CD8-positive, alpha-beta memory T cell (primary cell): ENCODE measurements at places on chromosomes 4 and X.

DNA sequence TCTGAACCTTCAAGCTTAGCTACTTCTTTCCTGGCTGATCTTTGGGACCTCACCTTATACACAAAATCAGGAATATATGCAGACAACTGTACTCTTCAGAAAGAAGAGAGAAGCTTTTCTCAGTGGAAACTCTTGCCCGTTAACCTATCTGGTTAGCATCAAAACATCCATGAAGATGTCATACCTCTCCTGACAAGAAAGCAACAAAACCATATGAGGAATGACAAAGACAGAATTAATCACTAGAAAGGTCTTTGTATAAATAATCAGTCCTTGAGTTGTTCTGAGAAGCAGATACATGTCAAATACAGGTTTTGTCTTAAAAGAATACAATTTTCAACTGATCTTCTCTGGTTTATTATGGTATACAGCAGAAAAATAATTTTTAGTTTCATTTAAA lies 130.8 kb downstream of the FAT4 start:
- no peak for DNase-seq

GRCh38 chr4:108118505-108118904 lies 50.2 kb downstream of the LEF1 start:
- DNase-seq, result no peak

- no peak for DNase-seq
Observed at GRCh38 chr4:58136604-58137003, 1026.4 kb upstream of the IGFBP7 start.

DNA sequence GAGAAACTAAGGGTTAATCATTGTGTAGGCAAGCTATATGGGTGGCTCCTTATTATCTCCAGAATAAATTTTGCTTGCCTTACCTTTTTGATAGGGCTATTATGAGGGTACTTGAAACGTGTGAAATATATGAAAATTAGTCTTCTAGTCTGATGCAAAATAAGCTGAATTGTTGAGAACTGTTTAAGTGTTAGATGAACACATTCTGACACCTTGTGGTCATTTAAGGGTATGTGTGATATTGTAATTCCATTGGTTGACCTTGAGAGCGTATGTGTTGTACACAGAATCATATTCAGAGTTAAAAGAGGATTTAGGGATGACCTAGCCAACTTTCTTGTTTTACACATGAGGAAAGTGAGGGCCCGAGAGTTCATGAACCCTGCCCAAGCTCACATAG lies 44.6 kb upstream of the LINC00632 start:
- no peak for DNase-seq

GRCh38 chr4:3759236-3759635 lies 6.9 kb upstream of the ADRA2C start:
- no peak for DNase-seq

GRCh38 chr4:41106081-41106480 lies 108.3 kb downstream of the APBB2 start:
- DNase-seq, result no peak

DNA sequence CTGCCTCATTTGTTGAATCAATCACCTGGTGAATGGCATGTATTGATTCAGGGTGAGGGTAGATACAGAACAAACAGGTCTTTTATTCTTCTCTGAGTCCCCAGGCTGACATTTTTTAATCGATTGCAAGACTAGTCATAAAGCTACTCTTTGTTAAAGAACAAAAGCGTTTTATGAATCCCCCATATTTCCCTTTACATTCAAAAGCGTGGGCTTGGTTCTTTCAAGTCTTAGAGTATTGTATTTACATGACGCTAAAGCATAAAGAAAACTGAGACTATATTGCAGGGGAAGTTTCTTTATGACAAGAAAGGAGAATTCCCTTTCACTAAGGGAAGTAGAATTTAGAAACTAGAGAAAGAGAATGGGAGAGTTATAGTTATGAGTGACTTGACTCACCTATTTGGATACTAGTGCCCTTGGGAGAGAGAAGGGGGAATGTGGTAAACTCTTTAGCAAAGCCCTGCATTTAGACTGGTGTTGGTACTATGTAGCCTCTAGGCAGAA lies 69.3 kb upstream of the PDE5A start:
- no peak for DNase-seq

- DNase-seq, result no peak
Observed at GRCh38 chrX:136191171-136191570, 43.8 kb downstream of the FHL1 start.

- DNase-seq, result no peak
Observed at GRCh38 chr4:83629945-83630721, 94.2 kb downstream of the GPAT3 start.

GRCh38 chr4:156695163-156695562 lies 276.4 kb downstream of the PDGFC start:
- no peak for DNase-seq

DNA sequence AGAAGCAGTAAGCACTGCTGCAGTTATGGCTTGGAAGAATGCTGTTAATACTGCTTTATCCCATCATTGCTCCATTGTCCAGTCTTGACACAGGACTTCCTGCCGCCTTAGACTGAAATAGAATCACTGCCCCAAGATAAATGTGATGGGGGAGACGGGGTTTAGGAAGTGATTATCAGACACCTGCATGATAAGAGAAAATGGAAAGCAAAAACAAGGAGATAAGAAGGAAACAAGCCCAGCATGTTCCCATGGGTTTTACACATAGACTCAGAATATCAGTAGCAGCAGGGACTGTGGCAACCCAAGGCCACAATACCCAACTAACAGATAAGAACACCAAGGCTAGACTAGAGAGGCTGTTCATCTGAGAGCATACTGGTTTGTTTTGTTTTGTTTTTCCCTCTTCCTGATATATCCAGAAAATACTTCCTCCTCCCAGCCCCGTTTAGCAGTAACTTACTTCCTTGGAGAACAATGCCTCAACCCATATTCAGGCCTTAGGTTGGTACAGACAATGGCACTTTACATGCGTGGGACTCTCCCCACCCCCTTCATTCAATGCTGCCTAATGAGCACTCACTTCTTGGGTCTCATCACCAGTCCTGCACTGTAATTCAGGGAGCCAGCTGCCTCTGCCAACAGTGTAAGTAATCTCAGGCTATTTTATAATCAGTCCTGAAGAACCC lies 232.6 kb downstream of the CBR4 start:
- DNase-seq, result no peak

- no peak for DNase-seq
Observed at GRCh38 chrX:153416781-153417450, 5.6 kb downstream of the ZFP92 start.

GRCh38 chr4:156052116-156052515 lies 98.5 kb upstream of the CTSO start:
- no peak for DNase-seq

DNA sequence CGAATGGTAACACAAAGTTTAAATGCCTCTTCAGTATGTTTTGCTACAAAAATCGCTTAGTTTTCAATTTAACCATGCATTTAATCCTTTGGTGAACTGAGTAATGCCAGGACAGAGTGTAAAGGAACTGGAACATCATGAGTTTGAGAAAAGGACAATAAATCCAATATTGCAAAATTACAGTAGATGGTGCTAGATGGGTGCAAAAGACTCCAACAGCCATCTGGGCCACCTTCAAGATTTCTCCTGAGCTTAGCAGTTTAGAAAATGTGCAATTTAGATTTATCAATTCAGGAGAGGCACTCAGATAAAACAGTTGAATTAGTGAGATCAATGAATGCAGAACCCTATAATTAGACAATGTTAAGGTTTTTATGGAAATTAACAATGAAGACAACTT lies 33.2 kb upstream of the MID1IP1 start:
- peak; percentile 7 for DNase-seq

DNA sequence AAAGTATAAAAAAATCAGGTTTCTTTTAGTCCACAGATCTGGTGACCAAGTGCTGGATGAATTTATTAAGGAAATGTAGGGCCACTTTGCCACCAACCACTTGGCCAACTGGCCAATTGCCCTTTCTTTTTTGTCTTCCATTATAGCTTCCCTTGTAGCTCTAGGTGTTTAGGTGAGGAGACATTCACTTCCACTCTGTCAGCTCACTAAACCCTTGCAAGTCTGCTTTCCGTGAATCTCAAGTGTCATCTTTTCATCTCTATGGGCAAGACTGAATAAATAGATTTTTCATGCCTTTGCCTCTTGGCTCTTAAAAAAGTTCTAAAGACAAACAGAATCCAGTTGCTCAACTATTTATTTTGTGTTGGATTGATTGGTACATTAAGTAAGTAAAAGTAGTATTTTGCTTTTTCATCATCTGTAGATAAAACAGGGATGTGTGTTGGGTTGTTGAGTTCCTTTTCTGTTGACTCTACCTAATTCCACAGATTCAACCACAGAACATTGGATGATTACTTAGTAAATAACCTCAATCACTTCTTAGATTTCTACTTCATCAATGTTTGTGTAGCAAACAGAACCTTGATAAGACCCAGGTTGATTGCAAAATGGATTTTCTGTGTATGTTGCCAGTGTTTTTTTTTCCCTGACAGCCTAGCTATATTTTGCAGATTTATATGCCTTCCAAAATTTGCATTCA lies 68.1 kb upstream of the GRXCR1 start:
- DNase-seq, result no peak

DNA sequence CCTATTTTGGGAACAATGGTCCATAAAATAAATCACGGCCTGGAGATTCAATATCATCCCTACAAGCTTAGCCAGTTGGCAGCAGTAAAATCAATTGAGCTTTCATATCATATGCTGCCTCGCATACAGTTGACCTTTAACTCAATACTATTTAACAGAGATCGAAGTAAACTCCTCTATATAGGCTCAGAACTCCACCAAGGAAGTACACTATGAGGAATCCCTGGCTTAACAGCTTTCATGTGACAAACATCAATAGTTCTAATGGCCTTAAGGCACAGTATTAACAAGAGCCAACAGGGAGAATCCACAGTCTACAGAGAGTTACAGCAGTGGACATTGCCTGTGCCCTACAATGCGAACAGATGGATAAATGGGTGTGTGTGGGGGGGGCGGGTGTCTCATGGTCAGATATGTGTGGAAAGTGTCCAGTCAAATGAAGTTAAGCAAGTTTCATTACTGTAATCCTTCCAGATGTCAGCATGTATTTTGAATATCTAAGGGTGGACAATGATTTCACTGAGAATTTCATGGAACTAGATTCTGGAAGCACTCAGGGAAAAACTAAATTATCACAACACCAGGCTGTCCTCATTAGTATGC lies 98.2 kb upstream of the FAM9B start:
- DNase-seq, result no peak

GRCh38 chr4:103152381-103152780 lies 45.8 kb downstream of the CENPE start:
- no peak for DNase-seq

- no peak for DNase-seq
Observed at GRCh38 chr4:1812720-1813119, 19.6 kb downstream of the FGFR3 start.

DNA sequence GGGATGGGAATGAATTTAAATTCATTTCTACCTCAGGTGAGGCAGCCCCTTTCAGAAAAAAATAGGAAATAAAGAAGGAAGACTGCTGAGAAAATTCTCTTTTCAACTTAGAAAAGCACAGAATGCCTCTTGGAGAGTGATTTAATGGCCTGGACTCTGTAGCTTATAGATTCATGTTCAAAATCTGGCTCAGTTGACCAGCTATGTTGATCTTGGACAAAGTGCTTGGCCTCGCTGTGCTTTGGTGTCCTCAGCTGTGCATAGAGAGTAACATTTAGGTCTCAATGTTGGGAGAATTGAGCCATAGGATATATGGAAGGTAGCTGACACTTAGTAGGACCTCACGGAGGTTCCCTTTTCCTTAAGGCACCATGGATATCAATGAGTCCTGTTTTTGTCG lies 49.7 kb upstream of the SFRP2 start:
- DNase-seq, result no peak

GRCh38 chr4:40403081-40403480 lies 67.9 kb downstream of the CHRNA9 start:
- DNase-seq, result no peak

GRCh38 chrX:146241902-146242301 lies 424.3 kb downstream of the SLITRK2 start:
- DNase-seq, result no peak

- no peak for DNase-seq
Observed at GRCh38 chr4:55018978-55019377, 106.4 kb downstream of the KDR start.

DNA sequence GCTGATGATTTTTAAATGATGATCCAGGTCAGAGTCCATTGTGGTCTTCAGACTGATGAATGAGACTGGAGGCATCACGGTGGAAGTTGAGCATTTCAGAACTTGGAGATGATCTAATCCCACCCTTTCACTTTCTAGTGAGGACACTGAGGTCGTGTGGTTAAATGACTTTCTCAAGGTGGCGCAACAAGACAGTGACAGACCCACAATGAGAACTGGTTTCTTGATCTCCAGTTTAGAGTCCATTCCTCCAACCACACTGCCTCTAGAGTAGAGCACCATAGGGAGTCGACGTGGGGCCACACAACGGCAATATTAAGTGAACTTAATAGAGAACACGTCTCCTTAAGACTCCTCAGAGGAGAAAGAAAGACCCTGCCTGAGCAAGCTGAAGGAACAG lies 381.0 kb downstream of the UNC5C start:
- no peak for DNase-seq

DNA sequence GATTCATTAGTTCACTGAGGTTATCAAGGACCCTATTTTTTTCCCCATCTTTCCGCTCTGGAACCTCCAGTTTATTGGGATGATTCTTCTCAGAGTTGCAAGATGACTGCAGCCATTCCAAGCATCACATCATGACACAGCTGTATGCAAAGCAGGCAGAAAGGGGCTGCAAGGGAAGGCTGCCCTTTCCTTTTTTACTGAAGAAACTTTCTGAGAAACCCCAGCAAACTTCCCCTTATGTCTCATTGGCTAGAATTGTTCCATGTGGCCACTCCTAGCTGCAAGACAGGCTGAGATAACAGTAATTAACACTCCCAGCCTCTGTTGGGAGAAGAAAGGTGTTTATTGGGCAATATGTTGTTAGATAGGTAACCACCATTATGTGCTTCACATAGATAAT lies 102.6 kb downstream of the SATL1 start:
- DNase-seq, result no peak

DNA sequence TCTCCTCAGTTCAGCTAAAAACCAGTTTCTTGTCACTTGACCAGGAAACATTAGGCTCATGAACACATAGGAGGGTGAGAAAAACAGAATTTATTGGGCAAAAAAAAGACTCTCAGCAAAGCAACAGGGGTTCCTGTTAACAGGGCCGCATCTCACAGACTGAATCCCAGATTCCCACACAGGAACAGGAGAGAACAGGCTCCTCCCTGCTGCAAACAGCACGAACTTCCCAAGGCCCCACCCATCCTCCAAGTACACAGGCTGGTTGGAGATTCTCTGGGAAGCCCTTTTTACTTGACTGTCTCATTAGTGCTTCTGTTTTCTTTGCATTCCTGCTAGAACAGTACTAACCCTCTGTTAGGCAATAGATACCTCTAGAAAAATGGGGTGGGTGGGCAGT lies 52.4 kb upstream of the IL21 start:
- DNase-seq, result no peak
